ENCODE measurements at places on chromosomes 7 and 10.

DNA sequence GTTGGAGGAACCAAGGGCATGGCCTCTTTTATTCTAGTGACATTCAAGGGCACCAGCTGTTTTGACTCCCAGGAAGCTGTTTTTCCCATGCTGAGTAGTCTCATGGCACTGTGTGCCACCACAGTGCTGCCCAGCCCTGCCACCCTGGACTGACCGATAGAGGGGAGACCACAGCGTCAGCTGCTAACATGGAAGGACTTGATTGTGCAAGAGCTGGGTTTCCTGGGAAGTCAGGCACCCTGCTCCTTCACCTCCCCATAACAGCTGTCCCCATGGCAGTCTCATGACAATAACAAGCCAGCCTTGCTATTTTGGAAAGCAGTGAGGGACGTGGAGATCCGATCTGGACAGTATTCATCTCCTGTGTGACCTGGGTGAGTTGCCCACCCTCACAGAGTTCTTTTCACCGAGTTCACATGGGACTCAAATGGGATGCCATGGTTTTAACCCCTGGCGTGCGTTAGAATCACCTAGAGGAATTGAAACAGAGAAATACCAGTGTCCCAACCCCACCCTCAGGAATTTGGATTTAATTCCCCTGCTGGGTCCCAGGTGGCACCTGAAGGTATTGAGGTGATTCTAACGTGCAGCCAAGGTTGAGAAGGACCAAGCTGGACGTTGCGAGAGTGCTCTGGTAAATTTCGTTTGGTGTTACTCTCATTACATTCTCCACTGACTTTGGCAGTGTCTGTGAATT, 174.8 kb downstream of the CELF2 start:
- DNase-seq: no peak

- DNase-seq: no peak
These were observed 12.5 kb downstream of the PDLIM1 start for GRCh38 chr10:95278061-95278988.

DNA sequence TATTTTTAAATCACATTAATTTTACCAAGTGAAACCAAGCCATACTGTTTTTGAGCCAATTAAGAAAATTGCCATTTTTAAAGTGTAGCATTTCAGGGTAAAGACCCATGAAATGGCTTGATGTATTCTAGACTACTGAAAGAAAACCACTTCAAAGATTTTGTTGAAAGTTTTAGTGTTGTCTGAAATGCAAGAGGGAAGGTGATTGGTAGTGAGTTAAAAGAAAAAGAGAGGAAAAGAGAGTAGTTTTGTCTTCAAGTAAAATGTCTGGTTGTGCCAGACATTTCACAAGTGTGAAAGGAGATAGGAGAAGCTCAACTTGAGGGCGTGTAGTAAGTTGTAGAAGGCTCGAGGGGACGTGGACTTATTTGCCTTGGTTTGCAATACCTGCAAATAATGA, 41.6 kb downstream of the CALML5 start:
- no peak for DNase-seq

DNA sequence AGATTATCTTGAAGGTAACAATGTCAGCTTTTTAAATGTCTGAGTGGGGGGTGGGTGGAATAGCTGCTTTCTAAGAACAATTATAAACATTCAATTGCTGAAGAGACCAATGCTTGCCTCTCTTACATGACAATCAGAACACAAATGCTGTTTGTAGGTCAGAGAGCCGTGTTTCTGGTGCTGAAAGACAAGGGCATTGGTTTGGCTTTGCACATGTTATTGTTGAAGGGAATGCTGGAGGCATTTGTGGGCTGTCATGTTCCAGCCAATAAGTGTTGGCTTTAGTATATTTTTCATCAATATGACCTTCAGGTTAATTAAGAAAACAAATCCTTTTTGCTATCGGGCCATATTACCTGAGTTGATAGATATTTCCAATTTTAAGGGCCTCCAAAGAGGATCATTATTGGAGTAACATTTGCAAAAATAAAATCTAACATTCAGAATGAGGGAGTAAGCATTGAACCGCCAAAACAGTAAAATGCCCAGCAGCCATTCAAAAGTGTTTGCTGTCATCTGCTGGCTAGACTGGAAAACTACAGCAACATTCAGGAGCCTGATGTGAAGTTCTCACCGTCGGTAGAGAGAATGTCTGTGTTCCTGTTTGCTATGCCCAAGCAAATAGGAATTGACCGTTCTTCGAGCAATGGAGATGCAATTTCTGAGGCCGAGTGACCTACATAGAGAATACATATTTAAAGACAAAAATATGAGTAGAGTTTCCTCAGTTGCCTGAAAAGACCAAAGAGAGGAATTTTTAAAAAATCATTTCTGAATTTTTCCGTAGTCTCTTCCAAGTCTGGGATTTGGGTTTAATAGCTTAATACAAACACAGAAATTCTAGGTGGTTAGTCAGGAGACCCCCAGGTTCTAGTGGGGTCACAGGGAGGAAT, 118.9 kb downstream of the APBB1IP start:
- no peak for DNase-seq

DNA sequence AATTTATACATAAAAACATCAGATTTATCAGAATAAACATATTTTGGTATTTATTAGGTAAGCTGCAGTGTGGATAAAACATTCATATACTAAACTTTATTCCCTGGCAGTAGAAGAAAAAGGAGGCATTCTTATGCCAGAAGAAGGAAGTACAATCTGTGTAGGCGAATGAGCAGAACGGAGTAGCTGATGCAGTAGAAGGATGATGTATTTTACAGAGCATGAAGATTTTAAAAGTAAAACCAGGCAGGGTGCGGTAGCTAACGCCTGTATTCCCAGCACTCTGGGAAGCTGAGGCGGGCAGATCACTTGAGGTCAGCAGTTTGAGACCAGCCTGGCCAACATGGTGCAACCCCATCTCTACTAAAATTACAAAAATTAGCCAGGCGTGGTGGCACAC, 294.9 kb upstream of the MKLN1 start:
- DNase-seq: no peak

GRCh38 chr7:103037476-103037822, 37.1 kb downstream of the FBXL13 start:
- no peak for DNase-seq

GRCh38 chr7:133645884-133646391, 393.1 kb downstream of the EXOC4 start:
- no peak for DNase-seq

- no peak for DNase-seq
These were observed 186.0 kb downstream of the JAZF1 start for GRCh38 chr7:27994639-27995038.

- DNase-seq: no peak
These were observed 992.3 kb downstream of the KCNMA1 start for GRCh38 chr10:76645341-76645740.

DNA sequence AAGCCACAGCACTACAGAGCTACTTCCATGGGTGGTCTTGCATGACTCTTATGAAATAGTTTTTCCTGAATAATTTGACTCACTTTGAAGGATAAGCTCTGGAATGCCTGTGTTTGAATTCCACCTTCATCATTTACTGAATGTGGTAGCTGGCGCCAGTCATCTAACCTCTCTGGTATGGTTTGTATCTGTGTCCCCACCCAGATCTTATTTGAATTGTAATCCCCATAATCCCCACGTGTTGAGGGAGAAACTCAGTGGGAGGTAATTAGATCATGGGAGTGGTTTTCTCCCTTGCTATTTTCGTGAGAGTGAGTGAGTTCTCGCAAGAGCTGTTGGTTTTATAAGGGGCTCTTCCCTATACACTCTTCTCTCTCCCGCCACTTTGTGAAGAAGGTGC, 11.2 kb upstream of the SLC13A1 start:
- DNase-seq: no peak

- no peak for DNase-seq
These were observed 11.1 kb downstream of the PKD1L1 start for GRCh38 chr7:47937065-47937687.

- no peak for DNase-seq
These were observed 322.1 kb downstream of the DNAJB6 start for GRCh38 chr7:157658851-157659412.

DNA sequence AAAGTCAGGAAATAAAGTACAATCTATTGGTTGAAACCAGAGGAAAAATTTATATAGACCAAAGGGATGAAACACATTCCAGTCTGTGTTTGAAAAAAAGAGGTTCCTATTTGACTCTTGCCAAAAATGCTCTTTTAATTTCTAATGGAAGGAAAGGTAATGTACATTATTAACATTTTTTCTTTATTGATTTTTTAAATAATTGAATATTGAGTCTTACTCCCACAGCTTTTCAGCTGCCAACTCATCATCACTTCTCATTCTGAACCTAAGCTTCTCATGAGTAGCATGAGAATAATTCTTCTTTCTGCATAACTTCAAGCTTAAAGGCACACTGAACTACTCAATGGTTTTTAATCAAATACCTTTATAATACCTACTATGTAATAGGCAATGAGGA, 49.8 kb upstream of the FHIP2A start:
- DNase-seq: no peak

DNA sequence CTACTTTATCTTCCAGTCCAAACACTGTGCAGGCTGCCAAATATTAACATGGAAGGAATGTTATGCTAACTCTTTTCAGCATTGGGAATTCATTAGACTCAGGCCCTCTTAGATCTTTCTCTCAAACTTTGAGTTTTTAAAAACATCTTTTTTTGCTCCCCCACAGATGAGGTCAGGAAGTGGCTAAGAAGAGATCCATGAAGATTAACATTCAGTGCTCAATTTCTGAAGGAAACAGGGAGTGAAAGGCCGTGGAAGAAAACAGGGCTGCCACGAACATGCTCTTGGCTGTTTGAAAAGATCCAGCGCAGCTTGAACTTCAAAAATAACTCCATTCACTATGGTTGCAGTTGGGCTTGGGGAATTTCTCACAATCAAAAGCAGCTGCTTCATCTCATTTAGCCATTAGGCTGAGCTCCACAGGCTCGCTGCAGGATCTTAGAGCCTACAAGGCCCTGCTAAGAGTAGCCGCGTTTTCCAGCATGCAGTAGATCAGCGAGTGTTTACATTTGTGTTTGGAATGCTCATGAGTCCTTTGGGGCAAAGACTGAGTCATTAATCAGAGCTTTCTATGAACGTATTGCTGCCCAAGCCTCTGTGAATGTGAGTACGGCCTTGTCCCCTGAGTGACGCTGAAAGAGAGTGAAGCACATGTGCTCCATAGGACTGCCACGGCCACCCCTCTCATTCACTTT, 41.2 kb upstream of the TNS3 start:
- DNase-seq: no peak

- DNase-seq: no peak
These were observed 35.4 kb upstream of the GPAM start for GRCh38 chr10:112218960-112219359.

- no peak for DNase-seq
These were observed 215.2 kb downstream of the RPS24 start for GRCh38 chr10:78248651-78249464.

GRCh38 chr7:35030848-35031247, 6.4 kb downstream of the DPY19L1 start:
- DNase-seq: no peak

- DNase-seq: no peak
These were observed 389.1 kb downstream of the XPNPEP1 start for GRCh38 chr10:109534193-109534592.

- DNase-seq: no peak
These were observed 53.2 kb upstream of the PDK4 start for GRCh38 chr7:95649546-95649945.

GRCh38 chr7:346116-346898, 56.3 kb downstream of the FOXL3 start:
- DNase-seq: no peak

DNA sequence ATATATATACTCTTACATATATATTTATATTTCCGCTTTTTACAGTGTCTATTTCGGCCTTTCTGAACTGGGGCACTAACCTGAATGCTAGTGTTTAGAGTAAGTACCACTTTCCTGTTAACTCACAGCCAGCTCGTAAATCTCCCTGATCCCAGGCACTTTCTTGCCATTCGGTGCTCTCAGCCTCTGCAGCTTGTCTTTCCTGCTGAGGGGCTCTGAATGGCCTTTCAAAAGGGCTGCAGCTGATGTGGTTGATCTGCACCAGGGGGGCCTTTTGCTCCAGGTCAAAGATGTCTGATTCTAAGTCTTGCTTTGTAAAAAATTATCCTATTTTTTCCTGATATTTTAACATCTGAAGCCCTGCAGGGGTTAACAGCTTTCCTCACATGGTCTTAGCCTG, 25.5 kb upstream of the HPS1 start:
- DNase-seq: no peak

- DNase-seq: peak; percentile 77
These were observed at the start of gene PYROXD2 for GRCh38 chr10:98414932-98415730. Gene PYROXD2 (minus strand): TSS chr10:98415182. CDS start chr10:98415135, 47 bp downstream.

- DNase-seq: no peak
These were observed 697.6 kb upstream of the GALNT17 start for GRCh38 chr7:70434376-70434775.

GRCh38 chr7:82211333-82211732, 232.2 kb downstream of the CACNA2D1 start:
- DNase-seq: no peak

DNA sequence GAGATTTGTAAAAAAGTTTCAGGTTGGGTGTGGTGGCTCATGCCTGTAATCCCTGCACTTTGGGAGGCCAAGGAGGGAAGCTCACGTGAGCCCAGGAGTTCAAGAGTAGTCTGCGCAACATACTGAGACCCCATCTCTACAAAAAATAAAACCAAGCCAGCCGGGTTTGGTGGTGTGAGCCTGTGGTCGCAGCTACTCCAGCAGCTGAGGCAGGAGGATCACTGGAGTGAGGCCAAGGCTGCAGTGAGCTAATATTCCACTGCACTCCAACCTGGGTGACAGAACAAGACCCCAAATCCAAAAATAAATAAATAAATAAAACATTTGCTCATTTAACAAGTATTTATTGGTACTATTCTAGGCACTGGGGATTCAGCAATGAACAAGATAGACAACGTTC, 1.5 kb upstream of the CHCHD1 start:
- DNase-seq: no peak

- no peak for DNase-seq
These were observed 161.0 kb downstream of the GRID1 start for GRCh38 chr10:86205306-86206239.

GRCh38 chr7:156423876-156424275, 216.7 kb upstream of the RNF32 start:
- no peak for DNase-seq

GRCh38 chr10:113982769-113983168, 60.9 kb upstream of the ADRB1 start:
- no peak for DNase-seq

Data from activated CD8-positive, alpha-beta memory T cell treated with anti-CD3 and anti-CD28 coated beads for 24 hours (primary cell).